Fibroblast of skin of right biceps (primary cell): ENCODE measurements at places on chromosomes 11 and 22.

DNA sequence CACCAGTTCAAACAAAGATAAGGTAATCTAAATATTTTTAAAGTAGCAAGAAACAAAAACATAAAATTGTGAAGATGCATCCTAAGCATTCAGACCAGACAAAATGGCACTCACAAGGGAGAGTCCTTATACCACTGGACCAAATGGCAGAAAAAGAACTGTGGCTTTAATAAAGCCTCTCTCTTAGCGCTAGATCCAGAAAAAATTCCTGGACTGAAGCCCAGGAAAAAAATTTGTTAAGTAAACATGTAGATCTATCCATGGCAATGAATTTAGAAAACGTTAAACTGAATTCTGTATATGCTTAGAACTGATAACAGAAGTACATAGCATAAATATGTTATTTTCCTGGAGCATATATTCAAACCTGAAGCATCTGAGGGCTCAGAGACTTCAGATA is 11.8 kb upstream of the CD59 start:
- DNase-seq = peak; percentile 63

- DNase-seq = peak; percentile 87
Observed at GRCh38 chr11:64747961-64748665, 4.2 kb upstream of the RASGRP2 start.

GRCh38 chr22:41367039-41367679 is 14.6 kb upstream of the TEF start:
- DNase-seq = peak; percentile 89

GRCh38 chr22:20436307-20436767 is 1.3 kb downstream of the SCARF2 start:
- peak; percentile 74 for DNase-seq

DNA sequence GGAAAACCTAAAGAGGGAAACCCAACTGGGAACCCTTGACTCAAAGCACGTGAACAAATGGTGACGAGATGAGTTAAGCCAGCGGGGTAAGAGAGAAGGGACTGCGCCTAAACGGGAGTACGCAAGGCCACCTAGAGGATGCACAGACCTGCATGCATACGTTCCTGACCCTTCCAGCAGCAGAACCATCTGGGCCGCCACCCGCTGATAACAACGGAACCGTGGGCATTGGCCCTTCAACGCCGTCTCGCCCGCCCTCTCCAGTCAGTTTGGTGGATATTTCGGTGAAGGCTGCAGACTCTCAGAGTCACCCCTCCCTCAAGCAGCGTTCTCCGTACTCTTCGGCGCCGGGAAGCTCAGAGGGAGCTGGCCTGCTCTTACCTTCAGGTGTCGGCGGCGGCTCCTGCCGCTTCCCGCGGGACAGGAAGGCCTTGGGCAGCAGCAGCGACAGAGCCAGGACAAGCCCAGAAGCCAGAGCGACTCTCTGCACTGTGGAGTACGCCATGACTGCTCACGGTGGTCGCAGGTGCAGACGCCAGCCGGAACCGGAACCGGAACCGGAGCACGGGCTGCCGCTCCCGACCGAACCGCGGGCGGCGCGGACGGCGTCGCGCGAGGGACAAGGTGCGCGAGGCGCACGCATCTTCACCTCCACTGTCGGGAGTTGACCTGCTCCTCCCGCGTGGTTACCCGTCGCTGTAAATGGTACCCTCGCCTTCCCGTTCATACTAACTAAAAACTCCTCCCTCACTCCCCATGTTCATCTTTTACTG is at the start of gene RIC3:
TSS of gene RIC3 (minus strand) at position 541 of the 773 bp plus-strand sequence. CDS start at position 505, 36 bp downstream.
- DNase-seq = no peak

GRCh38 chr11:95559899-95560298 is 229.7 kb downstream of the FAM76B start:
- DNase-seq = no peak

DNA sequence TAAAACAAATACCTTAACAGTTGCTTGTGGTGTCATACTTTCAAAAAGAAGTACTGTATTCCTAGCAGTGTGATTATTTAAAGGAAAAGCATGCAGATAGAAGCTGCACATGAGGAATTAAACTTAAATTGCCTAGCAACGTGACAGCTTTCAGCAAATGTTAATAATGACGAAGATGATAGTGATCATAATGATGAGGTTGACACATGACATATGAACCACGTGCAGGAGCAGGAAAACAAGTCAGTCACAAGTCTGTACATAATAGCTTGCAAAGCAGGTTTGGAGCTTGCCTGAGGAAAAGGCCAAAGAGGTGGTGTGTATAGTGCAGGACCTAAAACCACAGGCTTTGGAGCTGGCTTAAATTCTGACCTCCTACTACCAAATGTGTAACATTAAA is 30.6 kb upstream of the PIK3C2A start:
- DNase-seq = no peak

DNA sequence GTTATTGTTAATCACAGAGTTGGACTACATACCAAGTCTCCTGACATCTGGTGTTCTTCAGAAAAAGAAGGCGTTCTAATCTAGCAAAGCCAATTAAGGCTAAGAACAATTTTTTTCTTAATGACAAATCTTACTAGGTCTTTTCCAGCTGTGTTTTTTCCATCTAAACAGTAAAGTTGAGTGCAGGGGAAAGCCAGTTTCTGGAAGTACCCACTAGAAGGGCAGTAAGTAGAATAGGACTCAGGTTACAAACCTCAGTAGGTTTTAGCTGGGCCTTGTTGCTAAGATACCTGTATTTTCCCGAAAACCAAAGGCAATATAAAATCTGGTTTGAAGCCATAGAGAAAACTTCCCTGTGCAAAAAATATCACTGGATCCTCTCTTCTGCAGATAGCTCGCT is 351.9 kb downstream of the ETS1 start:
- DNase-seq = no peak

DNA sequence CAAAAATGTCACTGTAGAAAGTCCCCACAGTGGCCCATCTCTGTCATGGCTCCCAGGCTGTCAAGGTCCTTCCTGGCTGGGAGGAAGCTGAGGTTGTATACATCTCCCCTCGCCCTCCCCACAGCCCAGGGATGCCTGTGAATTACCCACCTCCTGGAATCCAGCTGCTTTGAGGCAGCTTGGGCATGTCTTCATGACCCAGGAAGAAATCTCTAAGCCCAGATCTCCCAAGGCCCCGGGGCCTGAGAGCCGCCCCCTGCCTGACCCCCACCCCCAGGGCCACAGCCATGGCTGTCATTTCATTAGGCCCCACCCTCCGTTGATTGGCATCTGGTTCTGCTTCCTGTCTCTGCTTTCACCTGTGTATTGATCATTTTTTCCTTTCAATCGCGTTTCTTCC is 207.5 kb downstream of the TBC1D22A start:
- DNase-seq = no peak

- DNase-seq = no peak
Observed at GRCh38 chr22:49258107-49259010, 569.3 kb downstream of the BRD1 start.

DNA sequence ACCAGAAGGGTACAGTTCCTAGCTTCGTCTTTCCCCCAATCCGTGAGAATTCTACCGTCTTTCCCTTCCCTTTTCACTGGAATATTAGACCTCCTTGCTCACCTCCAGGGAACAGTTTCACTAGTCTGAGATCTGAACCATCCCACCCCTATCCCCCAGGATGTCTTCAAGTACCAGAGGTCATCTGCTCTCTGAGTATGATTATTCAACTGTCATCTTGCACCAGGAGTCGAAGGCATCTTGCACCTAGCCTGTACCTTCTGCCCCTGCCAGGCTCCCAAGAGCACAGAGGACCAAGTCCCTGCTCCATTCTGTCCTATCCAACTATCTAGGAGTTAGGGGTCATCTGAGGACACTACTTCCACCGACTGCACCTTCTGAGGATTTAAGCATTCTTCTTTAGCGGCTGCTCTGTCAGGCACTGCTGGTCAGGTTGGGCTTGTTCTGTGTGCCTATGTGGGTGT is 804 bp downstream of the ACER3 start:
- DNase-seq = no peak

DNA sequence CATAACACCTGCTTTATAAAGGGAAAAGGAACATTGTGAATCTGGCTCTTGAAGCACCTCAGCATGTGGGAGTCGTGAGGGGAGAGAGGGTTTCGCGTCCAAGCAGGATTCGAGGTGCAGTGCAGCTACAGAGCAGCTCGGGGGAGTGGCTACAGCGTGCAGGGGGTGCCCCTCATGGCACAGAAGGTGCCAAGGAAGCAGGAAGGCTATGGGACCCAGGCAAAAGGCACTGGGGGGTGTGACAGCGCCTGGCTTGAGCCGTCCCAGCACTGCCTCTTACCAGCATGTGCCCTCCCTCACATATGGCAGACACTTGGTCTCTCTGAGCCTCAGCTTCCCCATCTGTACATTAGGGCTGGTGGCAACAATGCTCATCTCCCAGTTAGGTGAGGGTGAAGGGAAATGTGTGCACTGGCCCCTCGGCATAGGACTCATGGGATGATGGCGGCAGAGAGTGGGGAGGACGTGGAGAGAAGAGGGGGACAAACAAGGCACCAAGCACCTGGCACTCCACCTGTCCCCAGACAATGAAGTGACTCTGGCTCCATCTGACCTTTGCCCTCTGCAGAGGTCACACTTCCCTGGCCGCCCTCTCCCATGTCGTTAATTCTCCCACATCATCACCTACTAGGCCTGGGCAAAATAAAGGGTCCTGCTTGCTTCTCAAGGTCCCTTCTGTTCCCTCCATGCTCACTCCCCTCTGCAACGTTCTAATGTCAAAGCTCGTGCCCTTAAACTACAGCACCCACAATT is 10.4 kb downstream of the TNKS1BP1 start:
- no peak for DNase-seq

GRCh38 chr22:28435140-28435768 is 244.4 kb downstream of the TTC28 start:
- no peak for DNase-seq

DNA sequence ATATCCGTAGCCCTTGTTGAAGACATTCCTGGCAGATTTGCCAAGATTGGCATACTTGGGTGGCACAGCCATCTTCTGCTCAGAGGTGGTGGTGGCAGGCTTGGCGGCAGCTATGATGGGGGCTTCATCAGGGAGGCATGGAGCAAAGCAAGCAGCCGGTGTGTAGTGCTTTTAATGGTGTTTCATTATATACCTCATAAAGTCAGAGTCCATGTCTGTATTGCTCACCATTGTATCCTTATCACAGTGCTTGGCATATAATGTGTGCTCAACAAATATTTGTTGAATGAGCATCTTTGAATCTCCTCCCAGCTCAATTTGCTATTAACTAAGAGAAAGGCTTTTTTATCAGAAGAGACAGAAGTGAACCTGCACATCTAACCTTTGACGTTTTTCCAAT is 7.8 kb upstream of the DNHD1 start:
- DNase-seq = no peak

DNA sequence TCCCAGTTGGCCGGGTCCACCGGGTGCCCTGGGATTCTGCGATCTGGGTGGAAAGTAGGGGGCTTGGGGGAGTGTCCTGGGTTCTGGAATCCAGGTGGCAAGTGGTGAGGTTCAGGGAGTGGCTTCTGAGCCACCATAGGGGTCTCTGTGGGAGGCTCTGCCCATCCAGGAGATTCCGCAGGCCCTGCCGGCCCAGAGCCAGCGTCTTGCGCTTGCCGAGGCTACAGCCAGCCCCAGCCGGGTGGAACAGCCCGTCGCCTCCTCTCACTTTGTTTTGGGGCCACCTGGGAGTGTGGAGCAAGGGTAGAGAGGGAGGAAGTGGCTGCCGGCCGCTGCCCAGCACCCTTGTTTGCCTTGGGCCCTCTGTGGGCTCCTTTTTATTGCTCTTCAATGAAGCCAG is 60.6 kb upstream of the PPP6R3 start:
- no peak for DNase-seq

DNA sequence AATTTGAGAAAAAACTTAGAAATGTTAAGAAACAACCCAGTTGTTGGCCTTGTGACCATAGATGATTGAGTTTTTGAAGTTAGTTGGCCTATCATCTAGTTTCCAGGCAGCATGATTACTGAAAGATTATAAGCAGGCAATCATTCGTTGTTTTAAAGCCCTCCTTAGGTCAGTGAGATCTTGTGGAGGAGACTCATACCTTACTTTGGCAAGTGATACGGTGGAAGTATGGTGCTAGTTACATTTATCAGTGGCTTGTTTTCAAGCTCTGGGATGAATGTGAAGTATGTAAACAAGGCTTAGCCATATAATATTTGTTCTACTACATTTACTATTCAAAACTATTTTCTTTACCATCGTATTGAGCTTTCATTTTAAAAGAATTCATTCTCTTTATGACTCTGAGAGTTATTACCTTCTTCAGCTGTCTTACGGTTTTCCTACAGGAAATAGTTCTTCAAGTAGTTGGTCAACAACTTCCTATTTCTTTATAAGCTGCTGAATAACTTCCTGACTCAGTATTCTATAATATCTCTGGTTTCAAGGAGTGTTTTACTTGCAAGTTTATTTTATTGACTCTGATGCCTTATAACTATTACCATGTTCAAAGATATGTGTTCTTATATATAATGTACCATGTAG is 7.3 kb downstream of the YAP1 start:
- DNase-seq = peak; percentile 43

DNA sequence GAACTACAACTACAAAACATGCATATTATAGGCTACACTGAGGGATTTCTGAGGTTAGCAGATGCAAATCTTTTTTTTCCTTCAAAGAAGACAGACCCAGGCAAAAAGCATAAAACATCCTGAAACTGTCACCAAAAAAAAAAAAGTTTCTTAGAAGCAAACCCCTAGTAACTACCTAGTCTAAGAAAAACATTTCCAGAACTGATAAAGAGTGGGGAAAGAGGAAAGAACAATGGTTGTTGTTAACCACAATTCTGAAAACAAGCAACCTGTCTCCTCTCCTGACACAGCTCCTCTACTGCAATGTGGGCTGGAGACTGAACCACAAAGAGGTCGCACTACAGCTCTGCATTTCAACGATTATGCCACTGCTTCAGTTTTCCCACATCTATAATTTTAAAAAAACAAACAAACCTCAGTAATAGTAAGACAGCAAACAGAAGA is 15.0 kb downstream of the DENND5A start:
- DNase-seq = no peak

DNA sequence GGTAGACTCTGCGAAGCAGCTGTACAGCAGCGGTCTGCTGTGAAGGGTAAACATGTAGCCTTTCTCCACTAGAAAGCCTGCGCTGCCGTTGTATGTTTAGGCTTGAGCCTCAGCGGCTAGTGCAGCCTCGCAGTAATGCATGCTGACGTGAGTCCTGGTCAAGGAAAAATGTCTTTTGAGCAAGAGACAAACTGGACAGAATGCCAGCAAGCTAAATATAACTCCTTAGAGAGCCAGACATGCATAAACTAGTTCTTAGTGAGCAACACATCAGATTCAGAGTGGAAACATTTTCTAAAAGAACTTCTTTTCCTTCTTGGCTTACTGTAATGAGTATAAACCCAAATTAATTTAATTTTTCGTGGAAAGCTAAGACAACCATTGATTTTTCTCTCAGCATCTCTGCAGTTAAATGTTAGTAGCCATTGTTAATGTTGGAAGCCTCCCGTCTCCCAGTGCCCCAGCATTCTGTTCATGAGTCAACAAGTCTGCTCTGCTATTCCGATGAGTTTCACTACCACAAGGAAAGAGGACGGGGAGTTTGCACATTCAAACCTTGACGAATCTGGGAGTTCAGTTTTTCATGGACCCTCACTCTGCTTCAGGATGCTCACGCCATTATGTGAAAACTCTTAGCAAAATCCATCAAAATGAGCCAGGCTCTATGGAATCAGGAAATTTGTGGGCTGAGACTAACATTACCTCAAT is 51.4 kb downstream of the JAM3 start:
- DNase-seq = peak; percentile 77

- no peak for DNase-seq
Observed at GRCh38 chr11:80188076-80188627, 747.3 kb upstream of the TENM4 start.

GRCh38 chr11:13183094-13183825 is 94.3 kb upstream of the BMAL1 start:
- peak; percentile 75 for DNase-seq

- DNase-seq = peak; percentile 61
Observed at GRCh38 chr11:78403781-78404180, 13.8 kb downstream of the GAB2 start.
